ENCODE measurements at places on chromosomes 2 and 18.

GRCh38 chr2:197972587-197972986, 168.2 kb downstream of the PLCL1 start:
- DNase-seq = no peak

- DNase-seq = no peak
Observed at GRCh38 chr18:76558881-76559667, 64.0 kb upstream of the ZNF516 start.

GRCh38 chr18:60910534-60910933, 422.7 kb upstream of the CDH20 start:
- peak; percentile 3 for DNase-seq

- no peak for DNase-seq
Observed at GRCh38 chr18:57794951-57795728, 8.0 kb downstream of the ATP8B1 start.

DNA sequence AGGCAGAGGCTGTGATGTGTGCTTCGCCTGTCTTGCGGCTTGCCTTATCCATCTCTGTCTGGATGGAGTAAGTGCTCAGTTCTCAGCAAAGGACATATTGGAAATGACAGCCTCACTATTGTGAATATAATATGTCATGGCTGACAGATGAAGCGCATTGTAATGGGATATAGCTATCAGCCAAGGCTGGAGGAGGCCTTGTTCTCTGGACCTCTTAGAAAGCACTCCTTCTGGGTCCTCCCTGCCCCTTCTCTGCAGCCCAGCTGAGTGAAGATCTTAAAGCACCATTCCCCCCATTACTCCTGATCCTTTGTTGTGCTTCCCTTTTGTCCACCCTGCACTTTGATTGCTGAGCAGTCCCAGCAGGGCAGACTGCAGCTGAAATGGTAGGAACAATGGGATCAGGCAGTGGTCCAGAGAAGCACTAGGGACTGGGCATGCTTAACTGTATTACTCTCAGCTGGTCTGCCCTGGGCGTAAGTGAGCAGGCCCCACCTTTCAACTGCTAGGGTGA, 265.3 kb downstream of the SETBP1 start:
- DNase-seq = no peak

DNA sequence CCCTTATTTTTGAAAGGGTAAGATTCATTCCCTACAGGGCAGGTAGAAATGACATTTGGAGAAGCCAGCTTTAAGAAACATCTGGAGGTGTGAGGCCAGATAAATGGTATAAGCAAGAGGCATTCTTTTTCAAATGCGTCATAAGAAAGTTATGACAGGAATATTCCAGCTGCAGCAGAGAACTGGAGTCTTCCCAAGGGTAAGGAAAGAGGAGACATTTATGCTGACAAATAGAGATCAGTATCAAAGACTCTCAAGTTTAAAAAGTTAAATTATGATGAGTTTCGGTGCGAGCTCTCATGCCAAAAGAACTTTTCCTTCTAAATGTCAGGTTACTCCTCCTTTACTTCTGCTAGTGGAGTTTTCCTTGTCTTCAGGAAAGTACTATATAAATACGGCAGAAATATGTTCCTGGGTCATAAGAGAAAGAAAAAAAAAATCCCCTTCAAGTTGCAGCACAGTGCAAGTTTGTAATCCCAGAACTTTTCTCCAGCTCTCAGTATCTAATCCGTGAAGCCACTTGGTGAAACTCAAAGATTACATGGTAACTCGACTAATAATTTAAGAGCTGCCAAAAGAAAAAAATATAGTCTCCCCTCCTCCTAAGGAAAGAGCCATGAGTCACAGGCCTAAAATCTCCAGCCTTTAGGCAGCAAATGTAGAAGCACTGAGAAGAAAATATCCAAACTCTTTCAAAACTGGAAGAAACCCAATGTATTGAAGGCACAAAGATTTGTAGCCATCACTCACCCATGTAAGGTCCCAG, 428.1 kb downstream of the MEIS1 start:
- DNase-seq = peak; percentile 74

GRCh38 chr2:205161156-205161839, 521.0 kb upstream of the NRP2 start:
- peak; percentile 9 for DNase-seq

DNA sequence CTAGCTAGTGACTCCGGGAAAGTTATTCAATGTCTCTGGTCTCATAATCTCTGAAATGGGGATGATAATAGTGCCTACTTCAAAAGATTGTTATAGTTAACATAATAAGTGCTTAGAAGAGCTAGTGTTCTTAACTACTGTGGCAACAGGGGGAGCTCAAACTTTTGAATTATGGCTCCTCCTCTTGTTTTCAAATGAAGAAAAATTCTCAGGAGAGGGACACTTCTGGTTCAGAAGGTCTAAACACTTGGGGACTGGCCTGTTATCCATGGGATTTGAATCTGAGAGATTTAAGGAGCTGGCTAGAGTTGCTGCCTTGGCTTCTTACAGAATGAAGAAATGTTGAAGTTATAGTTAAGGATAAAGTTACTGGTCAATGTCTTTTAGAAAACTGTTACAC, 92.2 kb upstream of the ITGB6 start:
- peak; percentile 51 for DNase-seq

DNA sequence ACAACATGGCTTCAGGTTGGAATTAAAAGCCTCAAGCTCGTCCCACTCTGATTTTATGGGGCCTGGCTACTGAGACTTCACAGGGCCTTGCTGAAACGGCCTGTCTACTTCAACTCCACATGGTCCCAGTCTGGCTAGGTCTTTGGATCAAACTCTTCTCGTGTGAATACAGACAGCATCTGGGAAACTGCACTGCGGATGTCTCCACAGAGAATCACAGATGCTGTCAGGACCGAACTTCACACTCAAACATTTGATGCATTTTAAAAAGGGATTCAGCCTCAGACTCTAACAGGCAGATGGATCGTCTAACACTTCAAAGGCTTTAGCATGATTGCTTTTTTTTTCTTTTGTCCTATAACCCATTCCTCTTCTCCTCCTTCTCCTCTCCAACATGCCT, 198.5 kb downstream of the ZNF521 start:
- no peak for DNase-seq

- no peak for DNase-seq
Observed at GRCh38 chr2:54709336-54709809, 14.1 kb upstream of the EML6 start.
